ENCODE measurements at places on chromosomes 5 and 9. TPM values are rescaled to one million over a fixed set of nuclear protein-coding genes. Genes with fewer than 3 reads are reported as not detected.

The ABLIM3 gene
- 5.8 TPM for total RNA-seq

GRCh38 chr5:113181853-113182490, 205.4 kb downstream of the DCP2 start:
- no peak for DNase-seq

GRCh38 chr5:78920604-78921003, 64.5 kb downstream of the ARSB start:
- DNase-seq = no peak

DNA sequence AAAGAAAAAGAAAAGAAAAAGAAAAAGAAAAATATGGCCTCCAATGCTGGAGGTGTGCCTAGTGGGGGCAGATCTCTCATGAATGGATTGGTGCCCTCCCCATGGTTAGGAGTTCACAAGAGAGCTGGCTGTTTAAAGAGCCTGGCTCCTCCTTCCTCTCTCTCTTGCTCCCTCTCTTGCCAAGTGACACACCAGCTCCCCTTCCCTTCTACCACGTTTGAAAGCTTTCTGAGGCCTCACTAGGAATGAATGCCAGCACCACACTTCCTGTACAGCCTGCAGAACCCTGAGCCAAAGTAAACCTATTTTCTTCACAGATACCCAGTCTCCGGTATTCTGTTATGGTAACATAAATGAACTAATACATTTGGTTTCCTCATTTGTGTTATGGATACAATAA, 14.4 kb upstream of the GALNT10 start:
- DNase-seq = no peak

GRCh38 chr5:103283120-103283519, 24.6 kb downstream of the MACIR start:
- DNase-seq = no peak

DNA sequence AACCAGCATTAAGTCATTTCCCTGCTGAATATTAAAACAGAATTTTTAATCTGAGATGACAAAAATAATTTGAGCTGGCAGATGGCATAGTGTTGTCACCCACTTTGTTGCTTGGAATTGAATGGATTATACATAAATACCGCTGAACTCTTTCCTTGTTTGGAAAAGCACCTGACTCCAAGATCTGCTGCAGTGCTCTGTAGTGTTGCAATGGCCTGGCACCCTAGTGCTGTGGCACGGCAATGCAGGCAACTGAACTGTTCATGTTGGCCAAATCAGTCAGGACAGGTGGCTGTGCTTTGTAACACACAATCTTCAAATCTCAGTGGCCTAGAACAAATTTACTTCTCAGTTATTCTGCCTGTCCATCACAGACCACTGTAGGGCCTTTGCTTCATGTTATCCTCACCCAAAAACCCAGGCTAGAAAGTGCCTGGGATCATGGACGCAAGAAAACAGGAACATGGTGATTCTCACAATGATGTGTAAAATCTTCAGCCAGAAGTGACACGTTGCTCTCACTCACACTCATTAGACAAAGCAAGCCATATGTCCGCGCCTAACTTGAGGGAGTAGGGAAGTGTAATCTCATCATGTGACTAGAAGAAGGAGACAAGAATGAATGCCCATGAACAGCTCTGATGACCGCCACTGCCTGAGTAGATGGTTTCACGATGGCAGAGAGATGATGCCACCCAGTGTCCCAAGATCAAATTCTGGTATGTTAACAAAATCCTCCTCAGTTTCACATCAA, 191.9 kb upstream of the PUM3 start:
- DNase-seq = no peak

GRCh38 chr5:55715519-55716078, 3.5 kb upstream of the SLC38A9 start:
- no peak for DNase-seq

- DNase-seq = no peak
These were observed 76.1 kb upstream of the ASS1 start for GRCh38 chr9:130368631-130369103.

- DNase-seq = no peak
These were observed 5.9 kb downstream of the TRIO start for GRCh38 chr5:14148890-14149671.

- no peak for DNase-seq
These were observed 2.7 kb downstream of the FOXB2 start for GRCh38 chr9:77021922-77022782.

DNA sequence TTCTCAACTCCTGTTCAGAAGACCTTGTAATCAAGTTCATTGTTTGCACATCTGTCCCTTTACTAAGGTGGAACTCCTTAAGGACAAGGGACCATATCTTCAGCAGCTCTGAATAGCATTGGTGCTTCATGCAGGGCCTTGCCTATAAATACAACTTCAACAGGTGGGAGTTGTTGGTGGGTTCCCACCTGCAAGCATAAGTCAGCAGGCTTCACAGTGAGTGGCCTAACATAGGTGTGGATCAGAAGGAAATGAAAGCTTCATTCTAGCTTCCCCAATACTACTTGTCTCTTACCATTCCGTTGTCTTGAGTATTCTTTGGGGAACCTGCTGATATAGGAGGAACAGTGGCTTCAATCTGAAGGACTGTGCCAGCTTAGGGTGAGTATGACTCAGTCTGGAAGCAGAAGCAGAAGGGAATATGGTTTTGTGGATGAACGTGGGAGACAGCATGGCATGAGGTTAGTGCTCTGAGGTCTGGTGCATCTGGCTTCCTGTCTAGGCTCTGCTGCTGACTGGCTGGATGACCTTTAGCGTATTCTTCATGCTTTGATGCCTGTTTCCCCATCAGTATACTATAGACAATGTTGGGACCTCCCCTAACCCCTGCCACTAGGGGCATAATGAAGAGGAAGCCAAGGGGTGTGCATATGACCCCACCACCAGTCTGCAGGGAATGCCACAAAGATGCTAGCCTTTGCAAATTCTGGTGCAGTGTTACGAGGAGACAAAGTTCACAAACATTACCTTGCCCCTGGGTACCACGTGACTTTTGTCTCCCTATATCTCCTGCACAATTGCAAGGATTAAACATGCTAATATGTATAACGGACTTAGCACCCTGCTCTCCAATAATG, 192.3 kb downstream of the PALM2AKAP2 start:
- DNase-seq = no peak

Measured in occipital lobe (tissue), 3 donors.